ENCODE measurements at places on chromosomes 5 and 9.

DNA sequence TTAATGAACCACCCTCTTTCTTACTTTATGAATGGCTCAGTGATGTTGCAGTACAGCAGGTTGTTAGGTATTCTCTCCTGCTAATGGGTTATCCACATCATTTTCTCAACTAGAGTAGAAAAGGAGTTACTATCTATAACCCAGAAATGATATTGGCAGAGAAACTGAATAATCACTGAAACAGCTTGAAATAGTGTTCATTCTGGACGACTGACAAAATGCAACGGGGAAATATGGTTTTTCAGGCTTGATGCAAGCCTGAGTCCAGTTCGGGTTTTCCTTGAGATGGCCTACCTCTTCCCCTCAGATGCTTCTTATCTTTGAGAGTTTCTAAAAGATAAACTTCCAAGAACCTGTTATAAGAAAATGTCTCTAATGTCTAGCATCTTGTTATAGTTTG lies 187.3 kb downstream of the RAB3C start:
- no peak for DNase-seq

- no peak for DNase-seq
These were observed 34.2 kb upstream of the GRPEL2 start for GRCh38 chr5:149310947-149311658.

DNA sequence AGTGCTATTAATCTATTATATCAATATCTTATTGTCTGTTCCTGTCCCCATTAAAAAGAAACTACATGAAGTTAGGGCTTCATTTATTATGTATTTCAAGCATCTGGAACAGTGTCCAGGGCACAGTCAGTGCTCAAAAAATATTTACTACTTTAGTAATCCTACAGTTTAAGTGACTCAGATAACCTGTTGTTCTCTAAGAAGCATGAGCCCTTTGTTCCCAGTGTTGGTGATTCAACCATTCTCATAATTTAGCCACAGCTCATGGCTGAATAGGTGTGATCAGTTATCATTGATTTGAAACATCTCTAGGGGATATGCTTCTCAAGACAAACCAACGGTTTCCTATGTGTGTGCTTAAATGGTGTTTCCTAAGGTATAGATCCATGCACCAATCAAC lies 292.7 kb downstream of the TMEM167A start:
- DNase-seq, result no peak

GRCh38 chr5:146088098-146088497 lies 17.3 kb downstream of the PLAC8L1 start:
- no peak for DNase-seq

GRCh38 chr5:170508660-170509347 lies 5.0 kb downstream of the KCNIP1 start:
- DNase-seq, result no peak

DNA sequence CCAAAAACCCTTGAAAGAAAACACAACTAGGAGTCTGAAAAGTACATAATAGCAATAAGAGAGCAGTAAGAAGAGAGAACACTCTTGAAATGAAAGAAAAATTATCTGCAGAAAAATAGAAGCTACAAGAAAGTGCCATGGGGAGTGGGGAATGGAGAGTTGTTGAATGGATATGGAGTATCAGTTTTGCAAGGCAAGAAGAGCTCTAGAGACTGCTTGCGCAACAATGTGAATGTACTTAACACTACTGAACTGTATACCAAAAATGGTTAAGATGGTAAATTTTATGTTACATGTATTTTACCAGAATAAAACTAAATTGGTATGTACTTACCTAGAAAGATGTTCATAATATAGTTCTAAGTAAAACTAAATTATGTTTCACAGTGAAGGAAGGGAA lies 54.8 kb upstream of the RASGRF2 start:
- no peak for DNase-seq

DNA sequence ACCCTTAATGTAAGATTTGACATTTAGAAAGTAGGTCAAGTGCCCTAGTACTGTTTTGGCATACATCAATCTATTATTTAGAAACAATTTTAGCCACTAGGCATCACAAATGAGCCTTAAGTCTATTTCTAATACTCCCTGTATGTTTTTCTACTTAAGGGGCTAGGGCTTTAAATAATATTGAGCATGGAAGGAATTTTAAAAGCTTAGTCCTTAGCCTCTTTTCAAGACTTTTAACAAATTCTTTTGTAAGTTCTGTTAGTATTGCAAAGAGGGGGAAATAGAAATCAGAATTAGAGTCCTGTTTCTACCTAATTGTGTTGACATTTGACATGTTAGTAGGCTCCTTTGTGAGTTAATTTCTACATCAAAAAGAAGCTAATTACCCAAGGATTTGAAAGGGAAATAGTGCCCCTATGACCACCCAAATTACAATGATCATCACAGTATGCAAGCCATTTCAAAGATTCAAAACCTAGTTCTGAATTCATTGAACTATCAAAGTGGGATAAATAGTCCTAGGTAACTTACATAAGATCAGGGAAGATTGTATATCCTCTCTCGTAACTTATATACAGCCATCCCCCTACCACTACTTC lies 647.8 kb upstream of the ACO1 start:
- no peak for DNase-seq

GRCh38 chr5:15737871-15738664 lies 238.1 kb downstream of the FBXL7 start:
- DNase-seq, result no peak

GRCh38 chr5:159971931-159972461 lies 36.9 kb upstream of the TTC1 start:
- no peak for DNase-seq

DNA sequence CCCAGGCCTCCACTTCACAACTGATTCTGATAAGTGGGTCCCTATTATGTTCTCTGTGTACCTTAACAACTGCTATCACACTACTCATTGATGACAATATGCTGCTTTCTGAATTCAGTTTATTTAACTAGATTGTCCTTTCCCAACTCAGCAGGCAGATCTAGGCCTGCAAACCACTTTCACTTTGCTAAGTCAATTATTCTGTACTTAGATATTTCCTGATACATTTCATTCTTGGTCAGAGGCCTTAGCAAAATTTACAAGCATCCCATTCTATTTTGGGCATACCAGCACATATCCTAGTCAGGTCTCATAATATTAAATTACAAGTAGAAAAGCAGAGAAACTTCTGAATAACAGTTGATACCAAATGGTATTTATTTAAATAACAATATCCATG lies 235.7 kb upstream of the HAPLN1 start:
- DNase-seq, result no peak

GRCh38 chr5:54009357-54009756 lies 301.0 kb downstream of the ARL15 start:
- no peak for DNase-seq

DNA sequence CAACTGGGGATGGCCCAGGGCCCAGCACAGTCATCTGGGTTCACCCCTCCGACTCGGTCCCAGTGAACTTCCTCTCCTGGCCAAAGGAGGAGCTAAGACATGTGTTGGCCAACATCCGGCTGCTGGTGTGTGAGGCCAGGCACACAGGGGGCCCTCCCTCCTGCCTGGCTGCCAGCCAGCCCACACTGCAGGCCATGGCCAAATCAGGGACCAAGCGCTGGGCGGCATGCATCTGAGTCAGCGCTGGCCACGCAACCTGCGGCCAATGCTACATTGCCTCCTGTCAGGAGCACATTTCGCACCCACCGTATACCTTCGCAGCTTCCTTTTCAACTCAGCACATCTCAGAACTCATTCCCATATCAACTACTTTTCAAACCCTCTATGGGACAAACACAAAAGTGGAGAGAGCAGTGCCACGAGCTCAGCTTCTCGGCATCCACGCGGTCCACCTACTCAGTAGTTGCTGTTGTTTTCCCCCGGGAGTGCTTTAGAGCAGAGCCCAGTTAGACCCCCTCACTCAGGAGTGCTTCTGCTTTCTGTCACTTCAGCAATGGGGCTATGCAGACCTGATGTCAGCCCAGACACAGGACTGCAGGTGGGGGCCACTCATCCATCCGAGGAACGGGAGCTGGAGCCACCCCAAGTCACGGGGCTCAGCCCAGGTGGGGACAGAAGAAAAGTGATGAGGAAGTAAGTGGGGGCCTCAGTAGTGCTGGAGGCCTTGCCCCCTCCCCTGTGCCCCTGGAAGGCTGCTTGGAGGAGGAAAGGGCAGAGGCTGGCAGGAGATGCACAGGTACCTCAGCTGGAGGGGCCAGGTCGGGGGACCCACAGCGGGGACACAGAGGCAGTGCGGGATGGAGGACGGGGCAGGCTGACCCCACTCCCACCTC lies 13.9 kb downstream of the NINJ1 start:
- DNase-seq, result peak; percentile 97

DNA sequence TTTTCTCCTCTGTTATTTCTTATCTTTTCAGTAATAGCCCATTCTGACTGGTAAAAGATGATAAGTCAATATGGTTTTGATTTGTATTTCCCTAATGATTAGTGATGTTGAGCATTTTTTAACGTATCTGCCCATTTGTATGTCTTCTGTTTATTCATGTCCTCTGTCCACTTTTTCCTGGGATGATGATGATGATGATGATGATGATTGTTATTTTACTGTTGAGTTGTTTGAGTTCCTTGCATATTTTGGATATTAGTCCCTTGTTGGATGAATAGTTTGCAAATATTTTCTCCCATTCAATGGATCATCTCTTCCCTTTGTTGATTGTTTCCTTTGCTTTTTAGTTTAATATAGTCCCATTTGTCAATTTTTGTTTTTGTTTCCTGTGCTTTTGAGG lies 27.0 kb downstream of the UTP15 start:
- no peak for DNase-seq

DNA sequence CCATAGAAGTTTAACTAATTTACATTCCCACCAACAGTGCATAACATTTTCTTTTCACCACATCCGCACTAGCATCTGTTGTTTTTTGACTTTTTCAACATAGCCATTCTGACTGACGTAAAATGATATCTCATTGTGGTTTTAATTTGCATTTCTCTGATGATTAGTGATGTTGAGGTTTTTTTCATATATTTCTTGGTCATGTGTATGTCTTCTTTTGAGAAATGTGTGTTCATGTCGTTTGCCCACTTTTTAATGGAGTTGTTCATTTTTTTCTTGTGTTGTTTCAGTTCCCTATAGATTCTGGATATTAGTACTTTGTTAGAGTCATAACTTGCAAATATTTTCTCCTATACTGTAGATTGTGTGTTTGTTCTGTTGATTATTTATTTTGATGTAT lies 163.4 kb downstream of the FER start:
- no peak for DNase-seq

DNA sequence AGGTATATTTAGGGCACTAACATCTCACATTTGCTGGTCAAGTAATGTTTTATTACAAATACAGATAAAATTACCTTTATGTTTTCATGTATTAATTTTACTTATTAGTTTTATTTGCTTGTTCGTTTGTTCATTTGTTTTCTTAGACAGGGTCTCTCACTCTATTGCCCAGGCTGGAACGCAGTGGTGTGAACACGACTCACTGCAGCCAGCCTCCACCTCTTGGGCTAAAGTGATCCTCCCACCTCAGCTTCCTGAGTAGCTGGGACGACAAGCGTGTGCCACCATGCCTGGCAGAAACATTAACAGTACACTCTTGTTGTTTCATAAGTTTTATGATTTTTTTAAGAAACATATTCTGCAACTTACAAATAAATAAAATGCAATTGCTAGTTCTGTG lies 123.2 kb downstream of the ZNF608 start:
- no peak for DNase-seq
